ENCODE measurements at places on chromosomes 7 and 10. TPM values are rescaled to one million over a fixed set of nuclear protein-coding genes. Genes with fewer than 3 reads are reported as not detected.

Gene SHH
- polyA plus RNA-seq: 2.0 TPM

Gene LIPK
- polyA plus RNA-seq: not detected

Gene PODXL
- 150 TPM for polyA plus RNA-seq

Gene FZD1
- 8.6 TPM for polyA plus RNA-seq

Gene CYP3A4
- polyA plus RNA-seq: 0.37 TPM

Gene TLX1
- polyA plus RNA-seq: not detected

Gene ZCCHC24
- polyA plus RNA-seq: 8.4 TPM

Gene PRF1
- polyA plus RNA-seq: 1.4 TPM

Gene CRTAC1
- polyA plus RNA-seq: 7.2 TPM

Gene BCL7B
- 67.3 TPM for polyA plus RNA-seq

Gene SSC4D
- polyA plus RNA-seq: 12.9 TPM

Gene FKBP9
- 55.1 TPM for polyA plus RNA-seq

Gene UNCX
- 1.4 TPM for polyA plus RNA-seq

Gene ZNF37A
- polyA plus RNA-seq: 4.0 TPM

Gene ASZ1
- not detected for polyA plus RNA-seq

Gene MGAM2
- polyA plus RNA-seq: not detected

Gene OPALIN
- not detected for polyA plus RNA-seq

Gene GCK
- polyA plus RNA-seq: 1.0 TPM

Gene GIMAP7
- 36.0 TPM for polyA plus RNA-seq

Gene ZNF32
- 73.7 TPM for polyA plus RNA-seq

Gene PNLIPRP3
- not detected for polyA plus RNA-seq

Gene GTF2IRD1
- polyA plus RNA-seq: 28.2 TPM

Gene FBXO24
- 0.95 TPM for polyA plus RNA-seq

Gene PNLIP
- not detected for polyA plus RNA-seq

Gene SPAM1
- polyA plus RNA-seq: not detected

Gene GNAT3
- polyA plus RNA-seq: not detected

Gene CACUL1
- polyA plus RNA-seq: 5.3 TPM

Gene CUBN
- 31.6 TPM for polyA plus RNA-seq

Gene LIPN
- polyA plus RNA-seq: not detected

Gene CYCS
- polyA plus RNA-seq: 239 TPM

Gene UCN3
- 1.4 TPM for polyA plus RNA-seq

Gene CYP26A1
- not detected for polyA plus RNA-seq

Gene MPP7
- polyA plus RNA-seq: 6.8 TPM

Gene NME8
- polyA plus RNA-seq: 1.2 TPM

Gene CFAP46
- 3.8 TPM for polyA plus RNA-seq

Gene UTF1
- polyA plus RNA-seq: not detected

Gene CDC123
- polyA plus RNA-seq: 50.2 TPM

Gene CCDC7
- 0.84 TPM for polyA plus RNA-seq

Gene GIMAP2
- 6.7 TPM for polyA plus RNA-seq

Gene LIPF
- not detected for polyA plus RNA-seq

Gene JAKMIP3
- 0.13 TPM for polyA plus RNA-seq

Gene HNRNPH3
- polyA plus RNA-seq: 119 TPM

Gene CNPY1
- polyA plus RNA-seq: not detected

Gene CCL24
- not detected for polyA plus RNA-seq

Gene SH2B2
- polyA plus RNA-seq: 4.5 TPM

Gene ANKRD1
- polyA plus RNA-seq: 0.58 TPM

Gene GIMAP4
- 28.9 TPM for polyA plus RNA-seq

Gene RSPH10B
- not detected for polyA plus RNA-seq

Gene LDB1
- polyA plus RNA-seq: 27.9 TPM

Gene TMEM140
- 28.2 TPM for polyA plus RNA-seq

Gene CLDN4
- polyA plus RNA-seq: 82.6 TPM

Gene PIP
- not detected for polyA plus RNA-seq

Gene OR2A42
- 0.13 TPM for polyA plus RNA-seq

Gene DDX21
- polyA plus RNA-seq: 8.9 TPM

Gene PNLIPRP1
- not detected for polyA plus RNA-seq

Gene VSTM4
- polyA plus RNA-seq: 7.4 TPM

Gene SFRP4
- 1.5 TPM for polyA plus RNA-seq

Gene PIK3CG
- polyA plus RNA-seq: 0.15 TPM

Gene MMD2
- not detected for polyA plus RNA-seq

All from kidney (tissue), 22 donors.